Smooth muscle cell of the pulmonary artery (primary cell): ENCODE measurements at places on chromosomes 5 and 9. TPM values are rescaled to one million over a fixed set of nuclear protein-coding genes. Genes with fewer than 3 reads are reported as not detected.

Gene P4HA2
- 483 and 725 TPM in 2 replicates for total RNA-seq

Gene SLC31A2
- 8.6 and 8.9 TPM in 2 replicates for total RNA-seq

Gene TUSC1
- total RNA-seq: 9.4 and 10.0 TPM in 2 replicates

Gene BSPRY
- 0.07 TPM in 1 of 2 replicates, not detected in the other for total RNA-seq

Gene DNM1
- 1.9 and 5.8 TPM in 2 replicates for total RNA-seq

Gene PDE8B
- 0.40 and 0.46 TPM in 2 replicates for total RNA-seq

Gene CCL27
- total RNA-seq: 0.17 TPM in 1 of 2 replicates, not detected in the other

Gene CORO2A
- total RNA-seq: 0.26 and 0.73 TPM in 2 replicates

Gene NUTM2F
- not detected in 2 replicates for total RNA-seq

Gene ADCY2
- 0.07 TPM in 1 of 2 replicates, not detected in the other for total RNA-seq

Gene LAMC3
- total RNA-seq: 0.30 and 0.33 TPM in 2 replicates

Gene CXCL14
- 0.26 TPM in 1 of 2 replicates, not detected in the other for total RNA-seq

Gene HAND1
- total RNA-seq: not detected in 2 replicates

Gene IL3
- total RNA-seq: not detected in 2 replicates

Gene PCDHGA12
- 40.2 and 46.0 TPM in 2 replicates for total RNA-seq

Gene WWC1
- 0.99 and 5.0 TPM in 2 replicates for total RNA-seq

Gene SHC3
- 12.6 and 57.2 TPM in 2 replicates for total RNA-seq

Gene FCN2
- not detected in 2 replicates for total RNA-seq

Gene CDH6
- 91.5 and 216 TPM in 2 replicates for total RNA-seq

Gene IL4
- not detected in 2 replicates for total RNA-seq

Gene DIRAS2
- total RNA-seq: 0.03 and 0.33 TPM in 2 replicates

Gene FRMD3
- total RNA-seq: 2.6 and 6.9 TPM in 2 replicates

Gene SOWAHA
- under 0.01 TPM in 1 of 2 replicates, not detected in the other for total RNA-seq

Gene ECSCR
- total RNA-seq: 2.2 and 4.4 TPM in 2 replicates

Gene GRIA1
- total RNA-seq: 0.23 and 2.4 TPM in 2 replicates

Gene MCTP1
- total RNA-seq: 1.3 and 11.0 TPM in 2 replicates

Gene EFNA5
- total RNA-seq: 1.1 and 4.8 TPM in 2 replicates
